A549 treated with ZK216348 at 1 μM for 4 hours (cell line): ENCODE measurements at places on chromosomes 5 and 9. TPM values are rescaled to one million over a fixed set of nuclear protein-coding genes. Genes with fewer than 3 reads are reported as not detected.

The TMEM252 gene
- not detected in 5 replicates for total RNA-seq

The GLRA1 gene
- not detected in 5 replicates for total RNA-seq

The BOD1 gene
- total RNA-seq: 66.3 to 74.3 TPM (median 74.1 TPM) in 5 replicates

The PCDHB3 gene
- 0.09 TPM in 1 of 5 replicates, not detected in the others for total RNA-seq

The COQ4 gene
- 48.8 to 62.6 TPM (median 60.0 TPM) in 5 replicates for total RNA-seq

The CYLC2 gene
- total RNA-seq: not detected in 5 replicates

The RMND5B gene
- total RNA-seq: 18.6 to 33.5 TPM (median 32.3 TPM) in 5 replicates

The GNAQ gene
- total RNA-seq: 8.8 to 20.8 TPM (median 16.6 TPM) in 5 replicates

The SLC25A2 gene
- not detected in 5 replicates for total RNA-seq

The SH3RF2 gene
- 1.6 to 3.1 TPM (median 2.5 TPM) in 5 replicates for total RNA-seq

The ITK gene
- 0.17 to 0.29 TPM (median 0.26 TPM) in 3 of 5 replicates, not detected in the others for total RNA-seq

The TAF11L7 gene
- total RNA-seq: not detected in 5 replicates

The TXNDC8 gene
- not detected in 5 replicates for total RNA-seq

The TNPO1 gene
- 120 to 152 TPM (median 129 TPM) in 5 replicates for total RNA-seq

The CSNK1G3 gene
- total RNA-seq: 18.2 to 35.8 TPM (median 26.0 TPM) in 5 replicates

The ANKRD18B gene
- total RNA-seq: 3.1 to 9.0 TPM (median 8.5 TPM) in 5 replicates

The TMC1 gene
- 0.08 to 0.19 TPM (median 0.14 TPM) in 3 of 5 replicates, not detected in the others for total RNA-seq

The SLC1A1 gene
- total RNA-seq: 0.89 to 1.6 TPM (median 1.3 TPM) in 5 replicates
